ENCODE measurements at places on chromosomes 7 and 10. TPM values are rescaled to one million over a fixed set of nuclear protein-coding genes. Genes with fewer than 3 reads are reported as not detected.

The HECW1 gene
- total RNA-seq = 0.26 TPM

The WDR37 gene
- 15.2 TPM for total RNA-seq

The APBB1IP gene
- total RNA-seq = 0.26 TPM

The KIAA1217 gene
- 2.7 TPM for total RNA-seq

The WDR86 gene
- 0.26 TPM for total RNA-seq

The MLXIPL gene
- 0.39 TPM for total RNA-seq

The HOXA1 gene
- 0.52 TPM for total RNA-seq

The SPACDR gene
- total RNA-seq = 0.96 TPM

The NYAP1 gene
- 2.3 TPM for total RNA-seq

The MYL10 gene
- total RNA-seq = not detected

The RNF32 gene
- 0.33 TPM for total RNA-seq

The CCDC172 gene
- not detected for total RNA-seq

The NME8 gene
- total RNA-seq = not detected

The UPK3BL2 gene
- 3.5 TPM for total RNA-seq

The PNLIPRP3 gene
- not detected for total RNA-seq

The FAM25A gene
- not detected for total RNA-seq

The AS3MT gene
- total RNA-seq = 5.0 TPM

The RADIL gene
- total RNA-seq = 0.13 TPM

The SLC37A3 gene
- 68.7 TPM for total RNA-seq

The GPR146 gene
- 16.4 TPM for total RNA-seq

The HOXA6 gene
- 1.4 TPM for total RNA-seq

The NPC1L1 gene
- 0.07 TPM for total RNA-seq

The DNAH11 gene
- total RNA-seq = 0.92 TPM
